ENCODE measurements at places on chromosomes 1 and 21.

GRCh38 chr1:212566522-212567479, 41.8 kb upstream of the ATF3 start:
- no peak for DNase-seq

- DNase-seq, result no peak
Observed at GRCh38 chr1:87146986-87147385, 181.7 kb upstream of the LMO4 start.

- DNase-seq, result peak; percentile 51
Observed at GRCh38 chr1:9842781-9843575, 19.2 kb upstream of the CLSTN1 start.

GRCh38 chr1:174428033-174428432, 19.7 kb upstream of the GPR52 start:
- DNase-seq, result no peak

- no peak for DNase-seq
Observed at GRCh38 chr1:20660363-20660762, 806 bp downstream of the DDOST start.

DNA sequence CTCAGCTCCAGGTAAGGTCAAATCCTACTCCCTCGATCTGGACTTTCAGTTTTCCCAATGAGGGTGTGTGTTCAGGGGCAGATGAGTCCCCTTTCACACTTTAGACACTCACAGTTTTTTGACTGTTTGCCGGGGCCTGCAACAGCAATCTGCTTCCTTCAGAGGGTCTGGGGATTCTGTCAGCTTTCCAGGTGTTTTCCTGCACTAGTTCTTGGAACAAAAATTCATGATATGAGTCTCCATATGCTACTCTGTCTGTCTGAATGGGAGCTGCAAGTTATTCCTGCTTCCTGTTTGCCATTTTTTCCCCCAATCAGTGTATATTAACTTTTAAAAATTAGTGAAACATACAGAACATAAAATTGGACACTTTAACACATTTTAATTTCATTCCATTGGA, 24.3 kb downstream of the CYP4B1 start:
- no peak for DNase-seq

DNA sequence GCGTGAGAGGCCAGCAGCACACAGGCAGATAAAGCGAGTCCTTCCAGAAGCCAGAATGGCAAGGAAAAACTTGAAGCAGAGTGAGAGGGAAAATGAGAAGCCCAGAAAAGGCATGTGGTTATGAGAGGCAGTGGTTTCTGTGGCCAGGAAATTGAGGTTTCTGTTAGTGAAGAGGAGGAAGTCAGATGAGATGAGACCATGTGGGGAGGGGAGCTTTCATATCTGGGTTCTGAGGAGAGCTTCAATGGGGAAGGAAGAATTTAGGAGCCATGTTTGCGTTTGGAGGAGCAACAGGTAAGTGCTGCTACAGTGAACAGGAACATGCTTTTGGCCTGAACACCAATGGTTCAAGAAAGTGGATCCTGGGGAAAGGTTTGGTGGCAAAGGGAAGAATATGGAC, 6.1 kb upstream of the CD1A start:
- no peak for DNase-seq

DNA sequence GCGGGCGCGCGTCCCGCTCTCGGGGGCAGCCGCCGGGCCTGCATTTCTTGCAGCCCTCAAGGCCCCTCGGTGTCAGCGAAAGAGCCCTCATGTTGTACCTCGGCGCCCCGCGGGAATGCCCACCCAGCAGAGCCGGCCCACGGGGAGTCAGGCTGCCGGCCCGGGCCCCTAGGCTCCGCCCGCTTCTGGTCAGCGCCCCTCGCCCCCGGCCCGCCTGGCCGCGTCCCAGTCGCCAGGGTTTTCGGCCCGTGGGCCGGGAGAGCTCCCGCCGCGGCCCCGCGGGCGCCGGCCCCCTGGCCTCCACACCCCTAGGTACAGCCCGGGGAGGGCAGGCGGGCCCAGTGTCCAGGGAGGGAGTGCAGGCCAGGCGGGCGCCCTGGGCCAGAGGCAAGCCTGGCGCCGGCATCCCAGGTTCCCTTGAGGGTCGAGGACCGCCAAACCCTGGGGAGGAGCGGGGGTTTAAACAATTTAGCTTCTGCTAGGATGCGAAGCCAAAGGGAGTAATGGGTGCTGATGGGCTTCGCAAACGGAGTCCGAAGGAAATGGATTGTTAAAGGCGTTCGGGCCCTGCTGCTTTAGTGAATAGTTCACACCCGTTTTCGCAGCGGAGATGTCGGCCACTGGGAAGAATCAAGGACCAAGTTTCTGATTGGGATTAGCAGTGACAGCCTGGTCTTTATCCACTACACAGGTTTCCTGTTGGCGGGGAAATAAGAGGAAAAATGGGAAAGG, 486 bp upstream of the KCNA3 start:
- DNase-seq, result no peak

GRCh38 chr21:42725416-42725930, 72.1 kb downstream of the PDE9A start:
- DNase-seq, result no peak

GRCh38 chr1:60657926-60658325, 424.4 kb upstream of the NFIA start:
- DNase-seq, result no peak

GRCh38 chr21:36030581-36031189, 29.6 kb downstream of the SETD4 start:
- no peak for DNase-seq

GRCh38 chr1:202086579-202087350, 36.0 kb upstream of the GPR37L1 start:
- no peak for DNase-seq

GRCh38 chr1:86703696-86704457, 499 bp upstream of the SH3GLB1 start:
- DNase-seq, result no peak
